ENCODE measurements at places on chromosomes 12 and 14.

GRCh38 chr14:50260511-50260910 is 29.1 kb upstream of the SOS2 start:
- DNase-seq = no peak

DNA sequence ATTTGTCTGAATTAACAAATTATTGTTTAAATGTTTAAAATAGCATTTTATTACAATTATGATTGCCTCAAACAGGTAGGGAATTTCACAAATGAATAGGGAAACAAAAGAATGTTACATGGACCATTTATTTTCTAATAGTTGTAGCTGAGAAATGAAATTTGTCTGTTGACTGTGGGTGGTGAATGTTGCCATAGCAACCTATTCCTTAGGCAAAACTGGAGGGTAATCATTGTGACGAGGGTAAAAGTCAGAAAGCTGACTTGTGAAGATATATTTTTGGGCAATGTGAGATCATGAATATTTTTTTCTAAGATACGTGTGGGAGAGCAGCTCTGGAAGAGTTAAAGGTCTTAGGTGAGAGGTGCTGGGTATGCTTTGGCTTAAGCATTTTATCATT is 24.2 kb upstream of the CLEC14A start:
- DNase-seq = no peak

DNA sequence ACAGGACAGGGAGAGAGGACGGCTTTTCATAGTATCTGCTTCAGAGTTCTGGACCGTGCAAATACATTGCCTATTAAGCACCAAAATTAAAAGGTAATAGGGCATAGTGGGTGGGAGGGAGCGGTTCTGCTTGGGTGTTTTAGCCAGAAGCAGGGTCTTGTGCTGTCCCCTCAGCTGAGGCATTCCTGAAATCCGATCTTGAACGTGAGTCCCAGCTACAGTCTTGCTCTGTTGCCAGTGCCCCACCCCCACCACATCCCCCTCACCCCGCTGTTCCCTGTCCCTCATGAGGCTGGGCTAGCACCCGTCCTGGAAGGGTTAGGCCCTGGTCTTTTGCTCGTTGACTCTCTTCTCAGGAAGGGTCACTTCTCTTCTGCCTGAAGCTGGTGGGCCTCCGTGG is 48.6 kb downstream of the AACS start:
- no peak for DNase-seq

- DNase-seq = no peak
These were observed 31.0 kb downstream of the SAMD4A start for GRCh38 chr14:54597795-54598443.

- no peak for DNase-seq
These were observed 130.3 kb downstream of the NDUFA12 start for GRCh38 chr12:94872971-94873733.

DNA sequence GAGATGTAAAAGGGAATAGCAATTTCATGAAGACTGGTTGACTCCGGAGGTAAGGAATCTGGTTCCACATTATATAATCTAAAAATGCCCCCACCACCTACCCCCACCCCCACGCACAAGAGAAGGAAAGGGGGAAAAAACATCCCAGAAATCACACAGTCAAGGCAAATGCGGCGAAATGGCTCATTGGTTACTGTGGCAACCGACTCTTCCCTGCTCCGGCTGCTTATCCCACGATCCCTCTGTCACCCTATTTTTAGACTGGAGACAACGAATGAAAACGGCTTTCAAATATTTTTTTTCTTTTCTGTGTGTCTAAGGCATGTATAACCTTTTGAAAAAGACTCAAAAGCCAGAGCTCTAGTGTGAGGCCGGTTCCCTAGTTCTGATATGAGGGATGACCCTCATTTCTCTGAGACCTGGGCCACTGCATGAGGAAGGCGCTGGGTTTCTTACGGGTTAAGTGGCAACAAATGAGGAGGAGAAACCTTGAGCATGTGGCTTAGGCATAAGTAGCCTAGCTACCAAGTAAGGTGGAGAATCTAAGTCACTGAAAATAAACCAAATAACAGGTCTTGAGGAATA is 148.3 kb upstream of the GRIN2B start:
- DNase-seq = no peak

DNA sequence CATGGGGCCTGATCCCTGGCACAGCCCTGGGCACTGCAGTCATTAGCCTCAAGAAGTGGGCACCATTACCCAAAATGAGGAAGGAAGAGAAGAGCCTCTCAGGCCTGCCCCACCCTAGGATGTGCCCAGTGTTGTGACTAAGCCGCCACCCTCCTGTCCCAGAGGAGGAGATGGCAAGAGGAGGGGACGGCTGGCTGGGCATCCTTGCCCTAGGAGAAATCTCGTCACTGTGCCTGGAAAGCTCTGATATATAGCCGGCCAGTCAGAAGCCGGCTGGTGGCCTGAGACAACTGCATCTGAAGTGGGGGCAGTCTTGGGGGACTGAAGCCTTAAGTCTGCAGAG is 115.2 kb downstream of the LGMN start:
- DNase-seq = no peak

- DNase-seq = no peak
These were observed 130.7 kb downstream of the TMTC2 start for GRCh38 chr12:82817368-82817767.

GRCh38 chr12:123601602-123602489 is at the start of gene DDX55:
TSS of gene DDX55 (plus strand) at chr12:123602099. CDS start at chr12:123602149, 50 bp downstream.
- DNase-seq = peak; percentile 66

DNA sequence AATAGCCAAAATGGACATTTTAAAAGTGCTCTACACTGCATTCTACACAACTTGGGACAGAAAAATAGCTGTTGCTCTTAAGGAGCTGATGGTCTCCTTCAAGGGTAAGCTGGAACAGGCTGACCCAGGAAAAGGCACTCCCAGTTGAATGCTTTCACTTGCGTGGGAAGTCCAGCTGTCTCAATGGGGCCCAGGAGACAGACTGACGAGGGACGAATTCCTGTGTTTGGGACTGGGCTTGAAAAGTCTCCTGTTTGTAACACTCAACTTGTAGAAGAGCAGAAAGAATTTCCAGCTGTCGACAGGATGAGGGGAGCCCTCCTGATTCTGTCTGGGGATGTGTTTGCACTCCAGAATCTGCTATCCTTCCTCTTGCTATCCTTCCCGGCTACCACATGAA is 180.8 kb downstream of the ZFP36L1 start:
- DNase-seq = no peak

DNA sequence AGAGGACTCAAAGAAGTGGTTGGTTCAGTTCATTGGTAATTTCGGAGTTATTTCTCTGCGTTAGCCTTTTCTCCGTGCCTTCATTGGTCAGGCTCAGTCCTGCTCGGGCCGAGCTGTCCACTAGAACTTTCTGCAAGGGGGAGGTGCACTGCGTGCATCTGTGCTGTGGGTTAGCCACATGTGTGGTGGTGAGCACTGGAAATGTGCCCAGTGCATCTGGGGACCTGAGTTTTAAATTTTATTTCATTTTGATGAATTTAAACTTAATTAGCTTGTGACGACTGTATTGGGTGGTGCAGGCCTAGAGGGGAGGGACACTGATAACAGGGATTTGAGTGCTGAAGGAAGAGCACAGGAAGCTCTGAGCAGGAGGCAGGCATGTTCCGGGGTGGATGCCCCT is 24.5 kb downstream of the SETD1B start:
- DNase-seq = no peak

DNA sequence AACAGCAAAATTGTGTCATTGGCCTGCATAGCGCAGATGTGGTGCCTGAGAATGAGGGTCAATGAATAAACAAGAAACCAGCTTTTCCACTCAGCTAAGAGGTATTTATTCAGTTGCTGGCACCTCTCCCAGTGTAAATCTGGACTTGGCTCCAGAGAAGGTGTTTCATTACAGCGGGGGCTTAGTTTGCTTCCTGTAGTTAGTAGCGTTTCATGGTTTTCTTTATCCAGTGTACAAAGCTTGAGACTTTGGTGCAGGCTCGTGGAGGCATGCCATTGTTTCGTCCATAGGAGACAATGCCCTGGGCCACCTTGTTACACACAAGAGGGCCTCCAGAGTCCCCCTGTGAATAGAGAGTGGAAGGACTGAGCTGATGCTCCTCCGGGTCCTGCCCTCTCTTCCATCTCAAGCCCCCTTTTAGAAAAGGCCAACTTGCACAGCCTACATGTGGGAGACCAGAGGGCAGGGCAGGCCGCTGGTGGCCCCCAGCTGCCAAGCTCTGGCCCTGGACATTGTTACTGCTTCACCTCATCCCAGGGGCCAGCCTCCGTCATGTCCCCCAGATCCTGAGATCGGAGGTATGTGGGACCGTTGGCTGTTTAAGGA is 3.0 kb downstream of the GZMB start:
- no peak for DNase-seq

DNA sequence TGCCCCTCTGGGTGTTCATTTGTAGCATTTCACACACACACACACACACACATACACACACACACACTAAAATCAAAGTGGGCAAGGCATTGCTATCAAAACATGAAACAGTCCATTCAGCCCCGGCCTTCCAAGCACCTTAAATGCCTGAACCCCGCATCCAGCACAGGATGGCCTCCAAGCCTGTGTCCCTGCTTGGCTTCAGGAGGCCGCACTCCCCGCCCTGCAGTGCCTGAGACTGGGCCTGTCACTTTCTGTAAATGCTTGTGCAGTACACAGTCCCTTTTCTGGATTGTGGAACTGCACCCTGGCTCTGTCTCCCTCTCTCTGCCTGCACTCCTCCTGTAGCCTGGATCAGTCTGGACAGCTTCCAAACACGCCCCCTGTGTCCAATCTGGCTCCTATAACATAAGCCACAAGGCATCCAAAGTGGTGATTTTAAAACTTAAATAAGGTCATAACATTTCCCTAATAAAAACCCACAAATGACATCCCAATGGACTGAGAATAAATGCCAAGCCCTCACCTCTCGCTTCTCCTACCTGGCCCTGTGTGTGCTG is 972.2 kb upstream of the TMEM132C start:
- DNase-seq = no peak

- no peak for DNase-seq
These were observed at the start of gene TNFRSF1A for GRCh38 chr12:6341417-6342139. TSS of gene TNFRSF1A (minus strand) at chr12:6342076. CDS start at chr12:6341814, 262 bp downstream.

DNA sequence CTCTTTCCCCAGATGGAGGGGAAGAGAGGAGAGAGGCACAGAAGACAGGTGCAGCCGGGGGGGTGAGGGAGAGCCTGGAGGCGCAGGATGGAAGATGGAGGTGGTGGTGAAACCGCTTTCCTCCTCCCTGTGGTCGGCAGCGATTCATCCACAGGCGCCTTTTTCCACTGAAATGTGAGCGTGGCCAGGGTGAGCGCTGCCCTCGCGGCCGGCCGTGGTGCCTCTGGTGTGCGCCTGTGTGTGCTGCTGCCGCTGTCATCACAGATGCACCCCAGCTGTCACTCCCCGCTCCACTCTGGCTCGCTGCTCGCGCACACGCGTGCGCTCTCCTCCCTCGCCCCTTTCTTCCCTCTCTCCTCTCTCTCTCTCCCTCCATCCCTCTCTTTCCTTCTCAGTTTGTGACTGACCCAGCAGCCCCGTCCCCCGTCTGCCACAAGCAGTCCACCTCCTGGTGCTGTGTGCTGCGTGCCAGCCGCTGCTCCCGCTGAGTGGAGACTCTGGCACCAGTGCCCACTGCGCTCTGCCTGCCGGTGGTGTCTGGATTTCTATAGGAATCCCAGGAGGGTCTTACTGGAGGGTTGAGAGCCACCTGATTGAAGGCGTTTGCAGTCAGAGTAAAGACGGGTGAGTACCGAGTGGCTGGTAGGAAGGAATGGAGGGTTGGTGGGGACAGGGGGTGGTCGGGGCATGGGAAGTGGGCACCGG is at the start of gene LRTM2:
Gene LRTM2 (plus strand): TSS at position 375 of the 705 bp plus-strand sequence. CDS start 7,584 bp downstream, outside the sequence.
- DNase-seq = no peak

DNA sequence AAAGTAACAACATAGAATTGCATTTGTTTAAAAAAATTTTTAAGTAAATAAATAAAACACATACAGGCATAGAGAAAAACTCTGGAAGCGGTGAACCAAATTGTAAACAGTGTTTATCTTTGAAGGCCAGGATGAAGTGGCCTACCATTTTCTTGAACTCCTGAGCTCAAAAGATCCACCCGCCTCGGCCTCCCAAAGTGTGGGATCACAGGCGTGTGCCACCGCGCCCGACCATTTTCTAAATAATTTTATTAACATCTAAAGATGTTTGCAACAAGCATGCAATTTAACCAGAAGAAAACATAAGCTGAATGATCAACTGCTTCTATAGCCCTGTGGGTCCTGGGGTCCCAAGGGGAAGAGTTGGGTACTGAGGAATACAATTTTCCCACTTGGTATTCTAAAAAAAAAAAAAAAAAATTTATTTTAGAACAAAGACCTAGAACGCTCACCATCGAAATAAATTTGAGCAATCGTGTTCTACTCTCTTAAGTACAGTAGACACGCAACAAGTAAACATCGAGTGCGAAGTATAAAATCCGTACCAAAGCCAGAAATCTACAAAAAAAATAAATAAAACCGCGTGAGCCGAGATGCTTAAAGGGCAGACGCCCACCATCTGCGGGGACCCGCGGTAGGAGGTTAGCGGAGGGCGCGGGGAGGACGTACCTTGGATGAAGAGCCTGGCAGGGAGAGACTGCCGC is 484 bp downstream of the MIS18BP1 start:
- DNase-seq = peak; percentile 49

DNA sequence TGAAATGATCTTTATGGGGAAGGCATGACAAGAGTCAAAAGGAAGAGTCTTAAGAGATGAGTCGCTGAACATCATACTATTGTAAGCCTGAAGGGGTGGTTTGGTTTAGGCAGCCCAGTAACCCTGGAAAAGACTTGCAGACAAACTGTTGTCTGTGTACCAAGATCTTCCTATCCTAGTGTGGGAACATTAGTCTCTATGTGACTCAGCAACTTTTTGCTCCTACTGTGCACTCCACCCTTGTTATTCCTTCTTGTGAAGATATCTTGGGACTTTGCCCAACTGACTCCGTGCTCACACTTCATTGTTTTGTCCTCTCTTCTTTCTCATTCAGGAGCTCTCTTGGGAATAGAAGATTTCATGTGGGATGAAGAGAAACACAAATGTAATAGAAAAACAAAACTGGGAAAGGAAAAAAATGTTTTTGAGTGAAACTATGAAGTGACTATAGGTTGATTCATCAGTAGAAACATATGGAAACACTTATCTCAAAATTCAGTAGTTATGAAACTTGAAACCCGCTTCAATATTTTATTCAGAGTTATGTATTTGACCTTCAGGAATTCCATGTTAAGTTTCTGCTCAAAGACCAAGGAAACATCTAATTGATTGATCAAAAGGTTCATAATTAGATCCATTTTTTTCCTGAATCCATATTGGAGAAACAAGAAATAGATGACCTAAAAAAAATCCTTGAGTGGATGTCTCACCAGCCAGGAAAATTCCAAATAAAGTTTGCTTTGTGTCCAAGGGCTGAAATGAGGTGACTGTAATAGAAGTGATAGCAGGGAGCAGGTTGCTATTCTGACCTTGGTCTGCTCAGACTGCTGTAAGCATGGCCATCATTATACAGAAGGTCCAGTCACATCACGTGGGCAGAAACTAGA is 67.2 kb downstream of the BTG1 start:
- DNase-seq = no peak

- DNase-seq = no peak
These were observed 78.1 kb downstream of the C14orf132 start for GRCh38 chr14:96117101-96117897.

GRCh38 chr12:60162988-60163720 is 567.3 kb downstream of the SLC16A7 start:
- no peak for DNase-seq

GRCh38 chr12:3958534-3958933 is 85.3 kb upstream of the PARP11 start:
- no peak for DNase-seq

Measured in NCI-H526 treated with DMSO at 0.1 percent for 48 hours (cell line).